ENCODE measurements at places on chromosomes 2 and 18.
A peak's percentile ranks its signal among the peaks of the same experiment; 100 is the strongest.

DNA sequence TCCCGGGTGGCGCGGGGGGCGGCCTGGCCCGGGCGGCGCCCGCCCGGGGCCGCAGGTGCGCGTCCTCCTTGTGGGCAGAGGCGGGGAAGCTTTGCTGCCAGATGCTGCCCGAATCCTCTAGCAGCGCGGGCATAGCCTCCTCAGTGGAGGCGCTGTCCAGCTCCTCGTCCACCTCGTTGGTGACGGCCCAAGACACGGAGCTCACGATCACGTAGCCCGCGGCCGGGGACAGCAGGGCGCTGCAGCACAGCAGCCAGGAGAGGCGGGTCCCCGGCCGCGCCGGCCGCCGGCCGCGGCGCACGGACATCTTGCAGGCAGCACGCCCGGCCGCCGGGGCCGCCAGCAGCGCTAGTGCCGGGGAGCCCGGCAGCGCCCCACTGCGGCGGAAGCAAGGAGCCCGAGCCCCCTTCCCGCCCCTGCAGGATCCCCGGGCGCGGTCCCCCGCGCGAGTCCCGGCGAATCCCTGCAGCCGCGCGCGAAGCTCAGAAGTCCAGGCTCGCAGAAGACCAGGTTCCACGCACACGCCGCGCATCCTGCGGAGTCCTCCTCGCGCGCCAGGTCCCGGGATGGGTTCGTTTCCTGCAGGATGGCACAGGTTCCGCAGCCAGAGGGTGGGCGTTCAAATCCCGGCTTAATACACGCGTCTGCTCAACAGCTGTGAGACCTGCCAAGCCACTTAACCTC, at the start of gene CREG2:
Gene CREG2, minus strand, starts transcription at position 353 of the 684 bp plus-strand sequence. Its CDS starts 46 bp downstream, at position 307.
- DNase-seq = no peak

- no peak for DNase-seq
Measured at GRCh38 chr2:143296089-143296488, 166.9 kb downstream of the ARHGAP15 start.

- DNase-seq = no peak
Measured at GRCh38 chr2:203650860-203651613, 55.4 kb upstream of the CD28 start.

DNA sequence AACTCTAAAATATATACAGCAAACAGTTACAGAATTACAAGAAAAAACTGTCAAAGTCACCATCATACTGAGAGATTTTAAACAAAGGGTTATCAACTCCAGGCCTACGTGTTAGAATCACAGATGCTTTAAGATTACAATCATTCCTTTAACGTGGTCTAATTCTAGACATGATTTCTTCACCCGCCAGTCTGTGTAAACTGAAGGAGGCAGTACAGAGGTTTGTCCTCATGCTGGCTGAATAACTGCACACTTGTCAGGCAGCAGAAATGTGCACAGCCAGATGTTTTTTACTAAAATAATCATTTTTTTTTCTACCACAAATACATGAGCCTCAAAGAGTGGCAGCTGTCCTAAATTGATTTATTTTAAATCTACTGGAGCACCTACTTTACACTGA, 15.5 kb upstream of the NEURL3 start:
- no peak for DNase-seq

DNA sequence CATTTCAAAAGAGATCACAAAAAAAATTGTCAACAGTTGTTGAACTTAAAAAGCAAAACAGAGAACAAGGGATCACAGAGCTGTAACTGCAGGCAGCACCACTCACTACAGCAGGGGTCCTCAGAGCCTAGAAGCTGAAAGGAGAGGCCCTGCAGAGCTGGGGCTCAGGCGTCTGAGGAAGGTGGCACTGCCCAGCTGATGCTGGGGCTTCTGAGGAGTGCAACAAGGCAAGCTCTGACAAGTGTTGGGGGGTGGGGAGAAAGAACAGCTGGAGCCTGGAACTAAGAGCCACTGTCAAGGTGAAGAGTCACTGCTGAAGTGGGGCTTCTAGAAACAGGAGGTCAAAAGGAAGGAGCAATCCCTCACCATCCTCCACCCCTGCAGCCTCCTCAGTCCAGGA, 46.2 kb downstream of the FTCDNL1 start:
- DNase-seq = no peak

DNA sequence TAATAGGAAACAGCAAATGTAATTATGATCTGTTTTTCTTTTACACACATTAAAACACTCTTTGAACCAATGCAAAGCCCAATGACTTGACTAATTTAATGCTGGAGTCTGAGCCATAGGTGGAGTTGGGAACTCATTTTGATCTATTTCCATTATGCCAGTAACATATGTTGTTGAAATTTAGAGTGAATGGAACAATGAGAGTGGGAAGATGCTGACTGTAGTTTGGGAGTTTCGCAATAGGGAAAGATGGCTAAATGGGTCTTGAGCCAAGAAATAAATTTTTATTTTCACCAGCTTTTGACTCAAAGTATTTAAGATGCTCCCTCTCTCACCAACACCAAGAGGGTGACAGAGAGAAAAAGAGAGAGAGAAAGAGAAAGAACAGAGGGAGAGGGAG, 246.7 kb downstream of the DLGAP1 start:
- DNase-seq = no peak

GRCh38 chr2:130790804-130791616, 35.7 kb downstream of the AMER3 start:
- no peak for DNase-seq

DNA sequence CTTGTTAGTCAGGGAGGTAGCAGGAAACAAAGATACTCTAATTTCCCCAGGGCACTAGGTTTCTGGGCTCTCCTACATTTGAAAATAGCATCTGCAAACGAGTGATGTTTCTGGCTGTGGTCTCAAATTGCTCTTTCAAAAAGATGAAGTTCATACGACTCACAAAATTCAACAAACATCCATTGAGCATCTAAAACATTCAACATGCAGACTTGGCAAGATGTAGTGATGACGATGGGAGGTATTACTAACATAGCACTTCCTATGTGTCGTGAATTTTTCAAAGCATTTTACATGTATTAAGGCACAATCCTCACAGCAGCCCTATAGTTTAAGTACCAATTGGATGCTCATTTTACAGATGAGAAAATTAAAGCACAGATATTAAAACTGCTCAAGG, 5.2 kb downstream of the CCBE1 start:
- DNase-seq = no peak

GRCh38 chr2:27027211-27027651, 5.5 kb upstream of the TMEM214 start:
- DNase-seq = no peak

- DNase-seq = no peak
Measured at GRCh38 chr2:71600555-71600954, 147.2 kb downstream of the DYSF start.

GRCh38 chr18:44556296-44556695, 124.4 kb upstream of the SETBP1 start:
- no peak for DNase-seq

- DNase-seq = no peak
Measured at GRCh38 chr2:9358846-9359245, 64.5 kb downstream of the ITGB1BP1 start.

- no peak for DNase-seq
Measured at GRCh38 chr18:63410792-63411191, 11.5 kb downstream of the VPS4B start.

- DNase-seq = no peak
Measured at GRCh38 chr2:31729442-31730092, 148.8 kb upstream of the SRD5A2 start.

DNA sequence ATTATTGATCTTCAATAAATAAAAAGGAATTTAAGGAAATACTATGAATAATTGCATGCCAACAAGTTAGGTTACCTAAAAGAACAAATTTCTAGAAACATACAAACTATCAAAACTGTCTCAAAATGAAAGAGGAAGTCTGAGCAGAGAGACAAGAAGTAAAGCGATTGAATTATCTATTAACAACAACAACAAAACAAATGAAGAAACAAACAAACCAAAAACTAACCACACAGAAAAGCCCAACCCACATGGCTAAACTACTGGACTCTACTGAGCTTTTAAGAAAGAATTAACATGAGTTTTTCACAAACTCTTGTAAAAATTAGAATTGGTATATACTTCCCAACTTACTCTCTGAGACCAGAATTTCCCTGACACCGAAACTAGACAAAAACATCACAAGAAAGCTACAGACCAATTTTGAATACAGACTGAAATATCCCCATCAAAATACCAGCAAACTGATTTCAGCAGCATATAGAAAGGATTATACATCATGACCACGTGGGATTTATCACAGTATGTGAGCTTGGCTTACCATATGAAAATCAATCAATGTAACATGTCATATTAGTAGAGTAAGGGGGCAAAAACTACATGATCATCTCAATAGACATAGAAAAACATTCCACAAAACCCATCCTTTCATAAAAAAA, 16.6 kb upstream of the GALNT1 start:
- no peak for DNase-seq

- DNase-seq = no peak
Measured at GRCh38 chr18:49819823-49820671, 6.7 kb upstream of the ACAA2 start.

GRCh38 chr18:45874491-45875184, 49.2 kb downstream of the SIGLEC15 start:
- no peak for DNase-seq

- peak; percentile 75 for DNase-seq
Measured at GRCh38 chr2:9990736-9991135, 39.2 kb downstream of the GRHL1 start.

- no peak for DNase-seq
Measured at GRCh38 chr2:98530114-98530513, 78.2 kb downstream of the COA5 start.

GRCh38 chr2:47785986-47786385, 3.0 kb downstream of the MSH6 start:
- no peak for DNase-seq

- no peak for DNase-seq
Measured at GRCh38 chr2:33033606-33034081, 86.9 kb downstream of the LTBP1 start.

GRCh38 chr2:121884078-121884477, 128.6 kb downstream of the TSN start:
- DNase-seq = no peak

GRCh38 chr2:234967201-234967869, 15.5 kb downstream of the SH3BP4 start:
- no peak for DNase-seq

GRCh38 chr2:45043174-45043573, 33.9 kb upstream of the SIX2 start:
- DNase-seq = no peak

- DNase-seq = no peak
Measured at GRCh38 chr18:26926066-26926675, 60.7 kb upstream of the AQP4 start.

GRCh38 chr2:29796446-29796845, 124.9 kb downstream of the ALK start:
- DNase-seq = no peak

- DNase-seq = no peak
Measured at GRCh38 chr18:54830260-54830659, 2.0 kb downstream of the RAB27B start.

DNA sequence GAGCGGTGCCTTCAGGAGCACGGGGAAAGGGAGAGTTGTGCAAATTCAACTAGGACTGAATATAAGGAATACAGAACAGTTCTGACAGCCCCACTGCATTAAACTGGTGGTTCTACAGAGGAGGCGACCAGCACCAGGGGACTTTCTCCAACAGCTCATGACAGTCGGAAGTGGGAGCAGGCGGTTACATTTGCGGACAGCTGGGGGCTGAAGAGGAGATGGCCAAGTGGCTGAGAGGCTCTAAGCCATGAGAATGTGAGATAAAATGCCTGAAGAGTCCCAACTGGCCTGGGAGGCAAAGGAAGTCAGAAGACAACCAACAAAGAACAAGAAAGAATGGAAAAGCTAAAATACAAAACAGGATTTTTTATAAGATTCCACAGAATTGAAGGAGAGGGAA, 141.3 kb downstream of the L3MBTL4 start:
- DNase-seq = no peak

DNA sequence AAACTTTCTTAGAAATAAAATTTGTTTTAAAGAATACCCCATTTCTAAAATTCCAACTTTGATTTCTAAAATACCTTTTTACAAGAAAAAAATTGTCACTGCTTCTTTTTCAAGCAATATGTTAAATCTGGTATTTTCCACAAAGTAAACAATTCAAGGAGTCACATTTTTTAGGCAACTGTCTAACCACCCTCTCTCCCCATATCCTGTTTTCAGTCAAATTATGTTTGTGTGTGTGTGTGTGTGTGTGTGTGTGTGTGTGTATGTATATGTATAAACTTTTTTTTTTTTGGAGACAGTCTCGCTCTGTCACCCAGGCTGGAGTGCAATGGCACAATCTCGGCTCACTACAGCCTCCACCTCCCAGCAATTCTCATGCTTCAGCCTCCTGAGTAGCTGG, 59.3 kb downstream of the ADNP2 start:
- DNase-seq = no peak

DNA sequence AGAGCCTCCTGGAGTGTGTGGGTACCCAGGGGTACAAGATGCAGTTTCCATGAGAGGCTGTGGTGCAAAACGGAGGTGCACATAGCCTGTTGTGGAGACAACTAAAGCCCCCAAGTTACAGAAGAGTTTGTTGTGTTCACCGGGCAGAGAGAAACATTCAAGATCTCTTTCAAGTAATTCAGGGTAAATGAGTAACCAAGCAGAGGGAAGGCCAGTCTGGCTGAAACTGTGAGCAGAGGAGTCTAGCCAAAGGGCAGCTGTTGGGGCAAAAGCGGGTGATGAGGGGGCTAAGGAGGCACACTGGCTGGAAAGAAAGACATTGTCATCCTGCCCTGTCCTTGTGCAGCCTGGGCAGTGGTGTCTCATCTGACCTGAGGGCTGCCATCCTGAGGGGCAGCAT, 52.0 kb downstream of the CXCR4 start:
- no peak for DNase-seq

GRCh38 chr2:72162574-72162973, 14.9 kb upstream of the CYP26B1 start:
- no peak for DNase-seq

- DNase-seq = no peak
Measured at GRCh38 chr2:238009563-238009962, 42.7 kb downstream of the UBE2F start.

DNA sequence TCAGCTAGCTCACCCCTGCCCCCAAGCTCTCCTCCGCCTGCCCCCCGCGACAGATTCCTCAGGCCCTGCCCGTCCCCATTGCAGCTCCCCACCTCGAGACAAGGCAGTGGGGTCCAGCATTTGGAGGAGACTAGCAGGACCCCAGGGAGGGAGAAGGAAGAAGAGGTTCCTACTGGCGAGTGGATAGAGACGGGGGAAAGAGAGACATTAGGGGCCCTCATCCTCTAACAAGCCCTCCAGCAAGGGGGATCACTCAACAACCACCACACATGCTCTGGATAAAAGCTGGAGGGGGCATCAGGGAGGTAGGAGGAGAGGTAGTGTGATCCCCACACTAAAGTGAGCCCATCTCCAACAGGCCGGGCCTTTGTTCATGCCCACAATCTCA, 8.9 kb upstream of the TNS1 start:
- DNase-seq = no peak

GRCh38 chr2:102119255-102119654, 23.3 kb upstream of the IL1R1 start:
- DNase-seq = no peak

- DNase-seq = no peak
Measured at GRCh38 chr2:110925479-110925878, 193.1 kb downstream of the ACOXL start.

GRCh38 chr18:69887256-69887655, 60.4 kb downstream of the CD226 start:
- DNase-seq = no peak

GRCh38 chr2:6233993-6234392, 541.8 kb downstream of the SOX11 start:
- no peak for DNase-seq

Measured in cerebellar nuclear complex (tissue), 1 donor.